ENCODE measurements at places on chromosomes 2 and 18.

DNA sequence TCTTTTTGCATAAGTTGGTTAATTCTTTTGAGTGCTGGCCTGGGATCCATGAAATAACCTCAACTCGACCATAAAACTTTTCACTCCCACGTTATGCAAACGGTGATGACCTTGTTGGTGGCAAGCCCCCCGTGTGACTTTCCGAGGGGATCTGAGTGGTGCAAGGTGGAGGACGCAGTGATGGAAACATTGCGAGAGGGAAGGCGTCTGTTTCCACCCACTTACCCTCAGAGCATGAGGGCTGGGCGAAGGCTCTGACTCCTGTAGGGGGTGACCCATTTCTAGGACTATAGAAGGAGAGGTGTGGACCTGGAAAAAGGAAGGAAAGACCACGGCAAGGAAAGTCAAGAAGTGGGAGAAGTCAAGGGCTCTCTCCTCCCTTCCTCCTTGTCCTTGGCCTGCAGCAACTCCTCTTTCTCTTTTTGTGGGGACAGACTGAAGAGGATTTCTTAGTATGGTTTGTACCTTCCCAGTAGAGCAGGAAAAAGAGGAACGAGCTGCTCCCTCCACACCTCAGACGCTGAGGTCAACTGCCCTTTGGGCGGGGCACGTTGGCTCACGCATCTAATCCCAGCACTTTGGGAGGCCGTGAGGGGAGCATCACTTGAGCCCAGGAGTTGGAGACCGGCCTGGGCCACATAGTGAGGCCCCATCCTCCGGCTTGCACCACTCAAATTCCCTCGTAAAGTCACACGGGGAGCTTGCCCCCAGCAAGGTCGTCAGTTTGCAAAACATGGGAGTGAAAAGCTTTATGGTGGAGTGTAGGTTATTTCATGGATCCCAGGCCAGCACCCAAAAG lies 15.5 kb upstream of the CD8A start:
- DNase-seq, result no peak

- DNase-seq, result no peak
Observed at GRCh38 chr2:221426929-221427328, 145.2 kb downstream of the EPHA4 start.

- DNase-seq, result no peak
Observed at GRCh38 chr2:158718196-158718585, 76.9 kb upstream of the DAPL1 start.

DNA sequence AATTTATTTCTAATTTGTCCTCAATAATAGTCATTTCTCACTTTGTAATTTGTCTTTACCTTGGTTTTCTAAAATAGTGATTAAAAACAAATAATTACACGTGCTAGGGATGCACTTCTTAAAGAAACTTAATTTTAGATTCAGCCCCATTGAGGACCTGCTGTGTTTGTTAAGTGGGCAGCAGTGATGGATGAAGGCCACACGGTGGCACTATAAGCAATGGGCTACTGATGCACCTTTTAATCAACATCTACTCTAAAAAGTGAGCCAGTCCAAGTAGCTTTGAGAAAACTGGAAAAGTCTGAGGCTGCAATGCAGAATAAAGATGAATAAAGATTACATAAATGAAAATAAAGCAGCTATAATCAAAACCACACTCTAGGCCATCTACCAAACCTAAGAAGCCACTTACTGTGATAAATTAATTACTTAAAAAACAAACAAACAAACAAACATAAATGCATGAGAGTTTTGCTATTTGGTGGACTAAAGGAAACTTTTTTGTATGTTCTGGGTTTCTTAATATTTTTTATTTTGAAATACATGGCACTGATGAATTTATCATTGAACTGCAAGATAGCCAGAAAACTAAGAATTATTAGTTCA lies 89.3 kb downstream of the PDE11A start:
- DNase-seq, result peak; percentile 25

GRCh38 chr2:64819774-64820688 lies 166.3 kb upstream of the SERTAD2 start:
- no peak for DNase-seq

DNA sequence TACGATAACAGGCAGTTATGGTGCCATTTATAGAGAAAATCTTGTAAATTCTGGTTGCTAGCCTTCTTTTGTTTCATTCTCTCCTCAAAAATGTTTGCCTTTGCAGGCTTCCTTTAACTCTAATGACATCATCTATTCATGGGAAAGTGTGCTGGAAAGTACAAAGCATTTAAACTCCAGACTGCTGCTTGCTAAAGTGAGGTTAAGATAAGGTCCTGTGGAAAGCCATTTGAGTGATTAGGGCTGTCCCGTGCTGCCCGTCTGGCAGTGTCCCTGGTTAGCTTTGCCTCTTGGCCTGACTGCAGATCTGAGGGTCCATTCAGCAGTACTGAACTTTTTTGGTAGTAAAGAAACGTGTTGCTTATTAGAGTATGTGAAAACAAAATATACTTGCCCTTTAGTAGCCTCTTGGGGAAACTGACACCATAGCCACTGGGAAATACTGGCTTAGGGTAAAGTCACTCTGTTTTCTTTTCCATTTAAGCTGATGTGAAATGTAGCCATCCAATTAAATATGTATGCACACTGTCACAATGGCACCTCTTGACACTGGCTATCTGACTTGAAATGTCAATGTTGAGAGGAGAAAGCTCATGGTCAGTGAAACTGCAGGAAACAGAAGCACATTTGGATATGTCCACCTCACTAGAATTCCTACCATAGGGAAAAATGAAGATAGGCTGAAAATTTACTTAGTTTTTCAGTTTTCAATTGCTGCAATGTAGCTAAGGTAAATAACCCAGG lies 321.5 kb downstream of the SLC8A1 start:
- no peak for DNase-seq

- DNase-seq, result no peak
Observed at GRCh38 chr18:24319757-24320156, 77.9 kb downstream of the OSBPL1A start.

- no peak for DNase-seq
Observed at GRCh38 chr2:162538967-162539366, 195.0 kb downstream of the GCA start.

DNA sequence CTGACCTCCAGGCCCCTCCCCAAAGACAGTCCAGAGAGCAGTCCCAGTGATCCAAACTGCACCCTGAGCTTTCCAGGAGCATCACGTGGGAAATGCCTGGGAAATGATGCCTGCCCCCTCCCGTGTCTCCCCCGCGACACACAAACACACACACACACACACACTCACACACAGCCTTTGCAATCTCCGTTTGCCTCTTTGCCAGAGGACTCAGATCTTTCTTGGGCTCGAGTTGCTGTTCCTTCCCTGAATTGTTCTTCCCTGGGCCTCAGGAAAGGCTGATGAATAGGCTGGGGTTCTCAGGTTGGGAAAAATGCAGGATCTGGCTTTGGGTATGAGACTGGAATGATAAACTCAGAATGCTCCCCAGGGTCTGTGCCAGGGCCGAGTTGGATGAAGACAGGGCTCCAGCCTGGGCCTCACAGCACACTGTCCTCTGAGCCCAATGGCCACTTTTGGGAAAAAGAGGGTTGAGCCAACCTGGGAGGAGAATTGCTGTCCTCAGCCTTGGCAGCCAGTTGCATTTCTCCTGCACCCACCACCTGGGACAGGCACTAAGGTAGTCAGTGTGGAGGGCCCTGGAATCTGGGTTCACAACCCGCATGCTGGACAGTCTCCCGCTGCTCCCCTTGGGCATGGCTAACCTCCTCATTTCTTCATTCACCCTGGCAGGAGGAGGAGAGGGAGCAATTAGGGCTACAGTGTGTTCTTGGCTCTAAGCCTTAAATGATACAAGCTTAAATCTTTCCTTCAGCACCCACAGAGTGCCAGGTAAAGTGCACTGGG lies 43.9 kb upstream of the ATP6V1B1 start:
- no peak for DNase-seq

DNA sequence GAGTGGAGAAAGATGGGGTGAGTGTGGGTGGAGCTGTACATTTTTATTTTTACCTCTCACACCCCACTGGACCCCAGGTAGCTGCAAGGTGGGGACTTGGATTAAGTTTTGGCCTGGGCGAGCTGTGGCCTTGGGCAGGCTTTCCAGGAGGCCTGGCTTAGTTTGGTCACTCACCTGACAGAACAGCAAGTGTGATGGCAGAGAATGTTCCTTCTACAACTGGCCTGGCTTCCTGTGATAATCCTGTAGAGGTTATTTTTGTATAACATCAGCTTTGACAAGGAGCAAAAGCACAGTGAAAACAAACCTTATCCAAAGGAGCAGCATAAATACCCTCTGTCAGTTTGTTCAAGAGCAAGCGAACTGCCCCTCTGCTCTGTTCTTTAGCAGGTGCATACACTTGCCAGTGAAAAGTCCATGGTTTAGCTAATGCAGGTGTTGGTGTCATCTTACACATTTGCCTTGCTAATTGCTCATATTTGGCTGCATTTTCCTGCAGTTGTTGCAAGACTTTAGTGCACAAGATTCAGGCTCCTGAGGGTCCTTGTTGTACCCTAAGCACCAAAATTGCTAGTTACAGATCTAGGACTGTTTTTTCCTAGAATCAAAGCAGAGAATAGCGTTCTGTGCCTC lies 6.3 kb downstream of the THNSL2 start:
- DNase-seq, result peak; percentile 98

GRCh38 chr2:128834880-128835252 lies 516.2 kb upstream of the HS6ST1 start:
- no peak for DNase-seq

GRCh38 chr18:49585781-49586663 lies 24.2 kb downstream of the LIPG start:
- DNase-seq, result peak; percentile 17

DNA sequence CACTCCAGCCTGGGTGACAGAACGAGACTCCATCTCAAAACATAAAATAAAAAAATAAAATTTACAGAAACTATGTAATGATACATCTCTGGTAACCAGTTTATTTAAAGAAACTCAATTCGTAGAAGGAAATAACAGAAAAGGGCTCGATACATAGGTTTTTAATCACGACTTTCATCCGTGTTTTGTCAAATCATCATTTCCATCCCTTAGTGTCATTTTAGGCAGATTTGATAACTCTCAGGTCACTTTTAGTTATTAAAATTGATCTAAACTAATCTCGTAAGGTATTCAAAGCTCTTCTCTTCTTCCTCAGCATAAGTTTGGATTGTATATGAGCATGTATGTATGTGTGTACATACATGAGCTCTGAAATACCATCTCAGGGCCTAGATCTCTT lies 59.3 kb upstream of the SPTBN1 start:
- DNase-seq, result no peak

DNA sequence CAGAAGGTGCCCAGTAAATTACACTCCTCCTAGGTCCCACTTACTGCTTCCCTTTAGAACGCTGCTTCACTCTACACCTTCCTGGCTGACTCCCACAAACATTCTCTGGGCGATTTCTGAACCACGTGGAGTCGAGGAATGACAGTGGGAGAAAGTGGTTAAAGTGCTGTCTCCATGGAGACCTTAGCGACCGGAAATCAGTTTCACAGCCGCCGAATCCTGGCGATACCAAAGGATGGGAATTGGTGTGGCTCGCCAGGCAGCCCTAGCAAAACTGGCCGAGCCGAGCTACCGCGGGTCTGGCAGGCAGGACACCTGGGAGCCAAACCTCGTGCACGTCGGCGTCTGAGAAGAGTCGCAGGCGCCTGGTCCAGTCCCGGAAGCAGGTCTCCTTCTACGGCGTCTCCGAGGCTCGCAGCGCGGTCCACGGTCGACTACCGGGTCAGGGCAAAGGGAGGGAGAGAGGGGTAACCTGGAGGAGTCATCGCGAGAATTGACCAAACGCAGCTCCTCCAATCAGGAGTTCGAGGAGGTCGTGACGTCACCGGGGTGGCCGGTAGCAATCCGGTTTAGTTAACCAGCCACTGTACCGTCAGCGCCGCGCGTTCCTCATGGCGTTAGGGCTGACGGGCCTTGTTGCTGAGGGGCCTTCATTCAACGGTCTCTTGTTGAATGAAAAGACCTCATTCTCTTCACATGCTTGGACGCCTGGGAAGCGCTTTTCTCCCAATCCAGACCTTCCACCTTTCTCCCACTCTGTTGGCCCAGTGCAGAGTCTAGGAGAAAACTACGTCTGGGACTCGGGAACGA lies at the start of gene THADA:
Gene THADA, minus strand, starts transcription at position 436 of the 810 bp plus-strand sequence. CDS start 3,646 bp downstream, outside the sequence.
- DNase-seq, result peak; percentile 99

DNA sequence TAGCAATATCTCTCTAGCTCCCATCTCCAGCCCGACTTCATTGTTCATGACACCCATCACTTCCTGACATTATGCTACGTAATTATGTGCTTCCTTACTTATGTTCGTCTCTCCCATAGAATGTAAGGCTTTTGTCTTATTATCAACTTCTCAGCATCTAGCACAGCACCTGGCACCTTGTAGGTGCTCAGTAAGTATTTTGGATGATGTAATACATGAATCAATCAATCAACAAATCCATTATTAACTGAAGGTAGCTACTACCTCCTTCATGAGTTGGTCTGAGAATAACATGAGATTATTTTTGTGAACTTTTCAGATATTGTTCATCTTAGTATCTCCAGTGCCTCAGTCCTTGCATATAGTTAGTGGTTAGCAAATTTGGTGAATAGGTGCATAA lies 109.3 kb downstream of the EN1 start:
- DNase-seq, result no peak

DNA sequence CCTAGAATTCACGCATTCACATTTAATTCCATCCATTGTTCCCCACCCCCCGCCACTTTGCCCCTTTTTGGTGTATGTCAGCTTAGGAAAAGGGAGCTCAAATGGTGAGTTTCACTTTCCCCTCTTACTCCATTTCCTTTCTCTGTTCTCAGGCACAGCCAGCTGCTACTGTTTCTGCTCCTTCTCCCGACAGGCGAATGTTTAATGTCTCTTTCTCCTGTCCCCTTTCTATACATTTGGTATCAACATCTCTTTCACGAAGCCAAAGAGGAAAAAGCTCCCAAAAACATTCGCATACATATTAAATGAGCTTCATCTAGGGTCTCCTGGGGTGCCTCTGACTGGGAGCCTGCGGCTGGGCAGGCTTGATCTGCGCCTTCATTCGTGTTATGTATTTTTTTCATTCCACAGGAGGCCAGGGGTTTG lies 124.2 kb upstream of the SATB2 start:
- no peak for DNase-seq

DNA sequence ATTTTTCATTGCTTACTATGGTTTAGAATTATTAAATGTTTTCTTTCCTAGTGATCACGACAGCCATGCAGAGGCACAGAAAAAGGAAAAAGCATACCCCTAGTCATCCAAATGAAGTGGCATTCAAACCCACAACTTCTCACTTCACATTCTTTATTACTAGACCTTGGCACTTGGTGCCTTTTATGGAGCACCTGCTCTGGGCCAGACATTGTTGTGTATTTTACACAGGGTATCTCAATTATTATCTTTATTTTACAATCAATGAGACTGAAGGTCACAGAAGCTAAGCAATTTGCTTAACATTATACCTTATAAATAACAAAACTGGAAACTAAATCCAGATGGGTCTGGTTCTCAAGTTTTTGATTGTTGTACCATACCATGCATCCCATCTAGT lies 235.3 kb downstream of the LRATD1 start:
- no peak for DNase-seq

- DNase-seq, result no peak
Observed at GRCh38 chr2:10989782-10990181, 78.0 kb downstream of the KCNF1 start.

DNA sequence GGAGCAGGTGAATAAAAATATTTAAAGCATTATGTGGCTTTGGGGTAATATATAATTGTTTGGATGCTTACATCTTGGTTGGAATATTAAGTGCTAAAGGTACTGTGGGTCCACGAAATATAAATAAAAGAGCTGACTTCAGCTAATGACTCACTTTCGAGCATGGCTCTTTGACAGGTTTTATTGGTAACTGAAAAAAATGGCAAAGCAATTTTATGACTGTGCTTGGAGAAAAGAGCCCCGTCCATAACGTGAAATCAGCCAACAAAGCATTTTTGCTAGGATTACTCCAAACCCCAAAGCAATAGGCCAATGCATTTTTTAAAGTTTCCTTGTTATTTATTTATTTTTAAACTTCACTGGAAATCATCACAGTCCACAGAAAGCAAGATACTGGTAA lies 397.2 kb upstream of the CDH19 start:
- no peak for DNase-seq
